Hematopoietic multipotent progenitor cell treated with erythropoietin and hydrocortisone succinate and interleukin-3 and kit ligand, for 17 days (in vitro differentiated cells): ENCODE measurements at places on chromosomes 13 and 19.

DNA sequence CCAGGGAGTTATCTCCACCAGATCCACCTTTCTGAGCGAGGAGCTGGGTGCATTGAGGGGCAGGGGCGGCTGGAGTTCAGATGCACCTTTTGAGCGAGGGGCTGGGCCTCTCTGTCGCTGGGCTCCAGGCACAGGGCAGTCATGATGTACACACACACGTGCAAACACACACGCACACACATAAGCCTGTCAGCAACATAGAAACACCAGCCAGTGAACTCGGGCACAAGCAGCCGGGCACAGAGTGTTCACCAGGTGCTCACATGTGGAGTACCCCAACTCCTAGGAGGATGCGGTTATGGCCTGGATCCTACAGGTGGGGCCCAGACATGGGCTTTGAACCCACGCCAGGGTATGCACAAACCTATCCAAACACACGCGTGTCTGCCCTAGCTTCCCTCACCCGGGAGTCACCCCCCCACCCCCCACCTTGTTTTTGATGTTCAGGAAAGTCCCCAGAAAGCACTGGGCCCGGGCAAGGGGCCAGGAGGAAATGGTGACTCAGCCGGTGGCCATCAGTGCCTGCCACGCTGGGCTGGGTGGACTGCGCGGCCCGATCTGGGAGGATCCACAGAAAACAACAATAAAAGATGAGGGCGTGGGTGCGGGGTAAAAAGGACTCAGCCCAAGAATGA lies 13.3 kb downstream of the ARRDC2 start:
- peak; percentile 97 for DNase-seq

GRCh38 chr13:90627813-90628212 lies 719.7 kb upstream of the MIR17HG start:
- no peak for DNase-seq

DNA sequence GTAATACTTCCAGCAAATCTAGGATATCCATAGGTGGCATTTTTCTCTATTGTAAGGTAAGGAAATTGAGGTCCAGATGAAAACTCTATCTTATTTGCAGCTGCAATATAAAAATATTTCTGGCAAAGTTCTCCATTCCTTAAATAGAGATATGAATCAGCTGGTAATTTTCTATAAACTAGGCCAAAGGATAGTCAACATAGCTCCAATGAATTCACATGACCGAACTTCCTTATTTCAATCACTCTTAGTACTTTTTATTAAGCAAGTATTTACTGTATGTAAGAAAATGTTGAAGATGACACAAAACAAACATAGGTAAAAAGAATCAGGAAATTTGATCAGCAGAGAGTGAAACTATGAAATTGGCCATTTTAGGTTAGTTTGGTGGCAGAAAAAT lies 13.0 kb upstream of the LCP1 start:
- DNase-seq = no peak

DNA sequence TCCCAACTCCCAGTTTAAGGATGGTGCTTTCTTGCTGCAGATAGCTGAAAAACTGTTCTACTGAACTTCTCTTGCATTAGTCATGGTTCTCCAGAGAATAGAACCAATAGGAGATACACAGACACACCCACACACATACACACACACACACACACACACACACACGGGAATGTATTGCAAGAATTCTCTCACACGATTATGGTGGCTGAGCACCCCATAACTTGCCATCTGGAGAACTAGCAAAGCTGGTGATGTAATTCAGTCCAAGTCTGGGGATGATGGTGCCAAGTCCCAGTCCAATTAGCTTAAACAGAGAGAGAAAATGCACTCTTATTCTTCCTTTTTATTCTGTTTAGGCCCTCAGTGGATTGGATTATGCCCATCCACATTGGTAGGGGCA lies 643.9 kb downstream of the DIAPH3 start:
- no peak for DNase-seq

- no peak for DNase-seq
Observed at GRCh38 chr13:68254151-68254550, 1024.0 kb upstream of the PCDH9 start.

GRCh38 chr13:42114912-42115311 lies 66.5 kb downstream of the DGKH start:
- no peak for DNase-seq
